ENCODE measurements at places on chromosomes 12 and 14. TPM values are rescaled to one million over a fixed set of nuclear protein-coding genes. Genes with fewer than 3 reads are reported as not detected.

The RAB21 gene
- total RNA-seq = 191 TPM

The TCHP gene
- 9.3 TPM for total RNA-seq

The DCP1B gene
- 2.1 TPM for total RNA-seq

The PLD4 gene
- 0.51 TPM for total RNA-seq

- no peak for DNase-seq
Measured at GRCh38 chr14:96803958-96804357, 6.8 kb downstream of the VRK1 start.

- peak; percentile 49 for DNase-seq
Measured at GRCh38 chr14:104821971-104822608, 21.2 kb downstream of the ZBTB42 start.

DNA sequence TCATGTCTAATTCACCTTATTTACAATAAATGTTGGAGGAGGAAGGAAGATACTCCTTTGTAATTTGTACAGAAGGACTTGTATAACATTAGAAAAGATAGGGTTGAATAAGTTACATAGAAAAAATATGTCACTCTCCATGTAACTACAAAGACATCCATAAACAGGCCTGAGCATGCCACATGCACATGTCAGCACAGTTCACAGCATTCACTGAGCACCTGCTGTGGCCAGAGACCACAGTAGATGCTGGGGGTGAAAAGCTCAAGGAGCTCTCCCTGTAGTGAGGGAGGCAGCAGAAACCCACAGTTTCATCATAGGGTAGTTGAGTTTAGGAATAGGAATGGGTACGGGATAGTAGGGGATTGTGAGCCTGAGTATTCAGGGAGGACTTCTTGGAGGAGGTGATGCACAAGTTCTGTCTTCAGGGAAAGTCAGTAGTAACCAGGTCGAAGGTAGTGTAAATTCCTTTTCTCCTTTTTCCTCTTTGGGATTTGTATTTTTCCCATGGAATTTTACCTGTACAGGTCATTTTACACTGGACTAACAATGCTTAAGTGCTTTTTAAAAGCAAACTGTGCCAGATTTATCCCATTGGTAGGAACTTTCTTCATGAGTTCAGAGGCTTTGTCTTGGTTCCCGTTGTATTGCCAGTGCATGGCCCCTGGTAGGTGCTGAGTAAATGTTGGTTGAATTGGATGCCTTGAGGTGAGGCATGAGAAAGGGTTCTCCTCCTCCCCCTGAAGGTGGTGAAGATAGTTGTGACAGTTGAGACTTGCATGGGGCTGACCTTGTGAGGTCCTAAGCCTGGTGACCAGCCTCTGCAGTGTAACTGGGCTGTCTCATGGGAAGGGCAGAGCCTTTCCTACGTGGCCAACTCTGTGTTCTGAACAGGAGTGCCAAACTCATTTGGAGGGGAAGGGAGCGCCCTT is 20.2 kb downstream of the PRKCH start:
- DNase-seq = no peak

DNA sequence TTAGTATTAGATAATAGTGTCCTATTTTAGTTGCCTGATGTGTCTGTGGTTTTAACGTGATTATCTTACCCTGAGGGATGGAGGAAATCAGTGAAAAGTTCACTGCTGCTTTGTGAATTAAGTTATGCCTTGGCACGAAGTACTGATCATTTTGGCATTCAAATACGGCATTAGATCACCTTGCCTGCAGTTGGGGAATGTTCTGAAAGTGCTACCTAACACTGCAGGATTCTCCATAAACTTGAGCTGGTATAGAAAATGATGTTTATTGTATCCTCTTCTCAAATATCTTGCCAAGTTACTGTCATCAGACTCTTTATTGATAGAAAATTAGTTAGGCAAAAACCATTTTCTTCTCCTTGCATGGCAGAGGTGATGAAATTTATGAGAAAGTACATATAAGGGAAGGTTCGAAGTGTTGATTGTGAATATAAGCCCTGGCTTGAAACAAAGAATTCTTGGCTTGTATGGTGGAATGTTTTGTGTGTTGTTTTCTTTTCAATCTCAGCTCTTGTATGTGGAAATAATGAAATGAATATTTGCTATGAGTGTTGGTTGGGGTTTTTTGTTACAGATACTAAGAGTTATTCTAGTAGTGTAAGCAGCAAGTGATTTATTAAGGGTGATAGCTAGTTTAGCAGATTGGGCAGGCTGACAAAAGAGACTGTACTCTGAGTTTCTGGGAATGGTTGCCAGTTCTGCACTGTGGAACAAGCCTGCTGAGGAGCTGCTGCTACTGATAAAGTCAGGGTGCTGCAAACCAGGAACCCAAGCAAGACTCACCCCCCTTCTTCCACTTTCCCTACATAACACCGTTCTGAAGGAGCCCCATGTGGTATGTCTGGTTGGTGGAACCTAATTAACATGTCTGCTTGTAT is 448.3 kb downstream of the PCNX1 start:
- no peak for DNase-seq

DNA sequence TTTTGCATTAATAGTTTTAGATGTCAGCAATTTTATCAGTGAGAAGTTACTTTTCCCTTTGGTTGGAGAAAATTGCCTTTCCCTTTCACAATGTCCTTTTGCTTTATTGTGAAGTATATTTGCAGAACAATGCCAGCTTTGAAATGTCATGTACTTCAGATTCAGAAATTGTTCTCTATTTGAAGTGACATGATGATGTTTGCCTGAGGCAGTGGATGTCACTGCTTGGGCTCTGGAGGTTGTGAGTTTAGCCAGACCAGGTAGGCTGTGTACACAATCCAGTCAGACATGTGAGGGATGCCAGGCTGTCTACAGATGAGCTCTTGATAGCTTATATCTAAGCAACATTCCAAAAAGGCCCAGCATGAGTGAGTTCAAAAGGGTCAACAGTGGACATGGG is 451.9 kb upstream of the FBXO33 start:
- DNase-seq = no peak

- no peak for DNase-seq
Measured at GRCh38 chr14:65926504-65926903, 514.0 kb downstream of the FUT8 start.

DNA sequence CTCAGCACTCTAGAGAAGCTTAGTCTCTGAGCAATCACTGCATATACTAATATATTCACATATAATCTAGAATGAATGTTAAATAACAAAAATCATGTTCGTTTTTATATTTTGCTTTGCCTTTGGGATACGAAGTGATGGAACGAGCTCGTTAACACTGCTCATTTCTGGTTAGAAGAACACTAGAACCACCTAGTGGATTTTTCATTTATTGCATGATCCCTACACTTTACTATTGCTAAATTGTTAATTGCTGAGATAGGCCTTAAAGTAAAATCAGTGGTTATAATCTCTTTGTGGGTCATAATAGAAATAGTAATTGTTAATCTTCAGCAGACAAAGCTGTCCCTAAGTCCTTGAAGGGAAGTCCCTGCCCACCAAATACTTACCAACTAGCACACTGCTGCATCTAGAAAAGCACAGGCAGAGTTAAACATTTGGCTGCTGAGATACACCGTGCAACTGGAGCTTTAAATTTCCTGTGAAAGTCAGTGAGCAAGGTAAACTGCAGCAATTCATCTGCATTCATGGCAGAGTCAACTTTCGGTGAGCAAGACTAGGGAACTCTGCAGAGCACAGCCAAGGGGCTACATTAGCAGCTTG is 353.7 kb downstream of the APAF1 start:
- DNase-seq = no peak

DNA sequence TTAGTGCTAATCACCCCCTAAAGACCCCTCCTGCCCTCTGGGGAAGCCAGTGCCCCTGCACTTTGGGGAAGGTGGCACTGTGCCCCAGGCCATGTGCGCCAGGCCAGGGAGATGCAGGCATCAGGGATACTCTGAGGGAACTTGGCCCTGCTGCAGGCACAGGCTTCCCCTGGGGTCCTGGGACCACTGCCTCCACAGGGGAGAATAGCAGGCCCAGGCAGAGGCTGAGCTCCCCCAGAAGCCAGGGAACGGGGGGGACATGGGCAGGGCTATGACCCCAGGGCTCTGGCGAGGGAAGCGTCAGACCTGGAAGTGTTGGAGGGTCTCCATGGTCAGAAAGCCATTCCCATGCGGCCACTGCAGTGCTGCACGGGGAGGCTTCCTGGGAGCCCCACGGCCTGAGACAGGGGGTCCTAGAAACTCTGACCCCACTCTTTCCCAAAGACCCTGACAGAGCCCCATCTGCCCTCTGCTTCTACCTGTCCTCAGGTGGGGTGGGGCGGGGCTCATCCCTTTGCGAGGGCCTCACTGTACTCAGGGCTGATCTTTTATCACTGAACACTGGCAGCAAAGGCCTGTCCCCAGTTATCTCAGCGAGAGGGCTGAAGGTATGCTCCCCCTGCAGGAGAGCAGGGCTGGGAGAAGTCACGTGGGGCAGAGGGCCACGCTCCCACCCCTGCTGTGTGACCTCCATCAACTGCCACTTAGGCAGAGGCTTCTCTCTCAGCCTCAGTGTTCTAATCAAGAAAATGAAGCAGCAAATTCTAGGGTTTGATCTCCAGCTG is 160.0 kb downstream of the CALM1 start:
- DNase-seq = no peak

- no peak for DNase-seq
Measured at GRCh38 chr14:56273155-56273554, 154.9 kb downstream of the PELI2 start.

DNA sequence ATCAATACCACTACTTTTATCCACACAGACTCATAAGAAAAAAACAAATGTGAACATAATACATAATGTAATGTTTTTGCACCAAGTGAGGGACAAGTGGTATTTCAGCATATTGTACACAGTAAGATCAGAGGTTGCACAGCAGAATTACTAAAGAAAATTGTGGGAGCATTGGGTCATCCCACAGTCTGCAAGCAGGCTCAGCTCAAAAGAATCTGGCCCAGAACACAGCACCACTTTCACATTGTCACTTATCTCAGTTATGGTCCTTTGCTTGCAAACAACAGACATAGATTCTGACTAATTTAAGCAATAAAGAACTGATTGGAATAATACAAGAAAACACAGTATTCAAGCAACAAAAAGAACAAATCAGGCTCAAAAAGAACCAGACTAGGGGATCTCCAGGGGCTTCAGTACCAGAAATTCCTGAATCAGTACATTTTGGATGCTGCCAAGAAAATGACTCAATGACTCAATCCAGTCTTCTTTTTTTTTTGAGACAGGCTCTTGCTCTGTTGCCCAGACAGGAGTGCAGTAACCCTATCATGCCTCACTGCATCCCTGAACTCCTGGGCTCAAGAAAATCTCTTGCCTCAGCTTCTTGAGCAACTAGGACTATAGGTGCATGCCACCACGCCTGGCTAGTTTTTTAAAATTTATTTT is 42.9 kb upstream of the EEA1 start:
- DNase-seq = no peak

DNA sequence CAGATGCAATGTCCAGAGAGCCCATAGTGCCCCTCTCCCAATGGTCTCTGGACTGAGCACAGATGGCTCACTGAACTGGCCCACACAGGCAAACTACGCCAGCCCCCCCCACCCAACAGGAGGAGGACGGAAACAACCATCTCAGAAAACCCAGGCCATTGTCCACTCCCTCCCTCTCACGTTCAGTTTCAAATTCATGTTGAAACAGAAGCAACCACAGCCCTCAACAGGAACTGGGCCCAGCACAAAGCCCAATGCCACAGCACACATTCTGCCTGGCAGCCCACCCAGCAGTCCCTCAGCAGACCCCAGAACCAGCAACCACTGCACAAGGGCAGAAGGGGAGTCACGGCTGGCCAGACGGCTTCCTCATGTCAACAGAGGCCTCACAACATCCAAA is 10.6 kb downstream of the CCDC88C start:
- no peak for DNase-seq

DNA sequence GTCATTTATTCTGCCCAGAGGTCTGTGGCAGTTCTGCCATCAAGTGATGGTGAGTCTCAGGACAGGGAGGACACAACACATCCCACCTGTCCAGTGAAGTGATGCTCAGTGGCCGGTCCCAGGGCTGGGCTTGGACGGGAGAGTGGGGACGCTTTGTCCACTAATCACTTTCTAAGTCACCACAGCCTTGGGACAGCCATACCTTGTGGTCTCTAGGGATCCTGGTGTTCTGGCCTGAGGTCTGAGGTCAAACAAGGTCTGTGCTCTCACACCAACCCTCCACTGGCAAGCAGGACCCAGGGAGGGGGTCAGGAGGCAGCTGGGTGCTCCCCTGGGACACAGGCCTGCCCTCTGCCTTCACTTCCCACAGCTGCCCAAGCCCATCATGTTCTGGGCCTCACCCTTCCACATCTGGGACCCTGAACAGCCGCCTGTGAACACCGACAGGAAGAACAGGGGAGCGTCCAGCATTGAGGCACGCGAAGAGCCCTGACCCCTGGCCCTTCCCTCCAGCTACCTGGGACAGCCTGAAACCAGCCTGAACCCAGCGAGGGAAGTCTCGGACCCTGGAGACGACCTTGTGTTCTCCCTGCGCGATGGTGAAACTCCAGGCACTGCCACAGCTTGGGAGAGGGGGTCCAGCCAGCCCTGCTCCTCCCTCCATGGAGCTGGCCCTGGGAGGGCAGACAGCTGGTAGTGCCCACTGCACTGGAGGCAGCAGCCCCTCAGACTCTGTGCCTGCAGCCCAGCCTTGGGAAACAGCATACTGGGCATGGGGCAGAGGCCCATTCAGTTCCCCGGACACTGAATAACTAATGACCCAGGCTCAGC is 19.7 kb upstream of the GPR132 start:
- peak; percentile 66 for DNase-seq

DNA sequence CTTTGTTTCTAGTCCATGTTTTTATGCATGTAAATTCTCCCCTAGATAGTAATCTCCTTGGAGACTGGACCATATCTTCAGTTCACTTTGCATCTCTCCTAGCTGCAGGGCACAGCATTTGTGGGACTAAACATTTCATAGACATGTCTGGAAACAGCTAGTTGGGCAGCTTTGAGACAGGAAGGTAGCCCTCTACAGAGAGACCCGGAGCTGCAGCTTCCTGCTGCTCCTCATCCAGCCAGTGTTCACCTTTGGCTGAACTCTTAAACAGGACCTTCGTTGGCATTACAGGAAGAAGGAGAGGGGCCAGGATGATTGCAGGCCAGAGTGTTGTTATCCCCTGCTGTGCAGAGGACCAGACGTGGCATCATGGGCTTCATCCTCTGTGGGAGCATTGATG is 52.9 kb downstream of the GNS start:
- no peak for DNase-seq

All from cardiac septum (tissue), 1 donor.